ENCODE measurements at places on chromosomes 2 and 18.

- DNase-seq: no peak
Observed at GRCh38 chr2:10283106-10284062, 19.3 kb upstream of the HPCAL1 start.

DNA sequence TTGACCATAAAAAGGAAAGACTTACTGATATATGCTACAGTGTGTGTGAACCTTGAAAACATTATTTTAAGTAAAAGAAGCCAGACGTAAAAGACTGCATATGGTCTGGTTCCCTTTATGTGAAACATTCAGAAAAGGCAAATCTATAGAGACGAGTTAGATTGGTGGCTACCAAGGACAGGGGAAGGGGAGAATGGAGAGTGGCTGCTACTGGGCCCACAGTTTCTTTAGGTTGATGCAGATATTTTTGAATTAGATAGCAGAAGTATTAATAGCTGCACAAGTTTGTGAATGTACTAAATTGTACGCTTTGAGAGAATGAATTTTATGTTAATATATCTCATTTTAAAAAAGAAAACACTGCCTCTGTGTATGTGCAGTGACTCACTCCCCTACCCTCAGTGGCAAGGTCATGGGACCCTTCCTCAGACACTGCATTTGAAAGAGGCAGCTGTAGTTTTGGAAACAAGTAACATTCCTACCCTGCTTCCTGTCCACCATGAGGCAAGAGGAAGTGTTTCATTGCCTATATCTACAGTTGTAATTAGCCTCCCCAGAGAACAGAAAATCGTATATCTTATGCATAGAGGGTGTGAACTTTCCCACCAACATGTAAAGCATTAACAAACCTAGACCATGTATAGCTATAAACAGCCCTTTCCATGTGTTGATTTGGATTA lies 29.8 kb upstream of the ARMC9 start:
- no peak for DNase-seq

DNA sequence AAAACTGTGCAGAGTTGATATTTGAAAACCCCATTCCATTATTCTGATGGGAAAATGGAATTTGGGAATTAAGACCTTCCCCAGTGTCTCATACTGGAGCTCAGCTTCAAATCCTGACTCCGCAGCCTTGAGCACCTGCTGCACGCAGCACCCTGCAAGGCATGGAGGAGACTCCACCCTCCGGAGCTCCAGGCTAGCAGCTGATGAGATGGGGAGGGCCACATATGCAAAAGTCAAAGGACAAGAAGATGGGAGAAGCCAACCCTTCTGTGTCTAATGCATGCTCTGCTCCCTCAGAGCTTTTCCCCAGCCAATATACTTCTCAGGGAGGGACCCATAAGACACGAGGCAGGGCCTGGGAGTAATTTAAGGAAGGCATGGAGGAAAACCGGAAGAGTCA lies 34.7 kb upstream of the TRIB2 start:
- no peak for DNase-seq

GRCh38 chr2:151730262-151730975 lies 3.9 kb downstream of the NEB start:
- DNase-seq: no peak

DNA sequence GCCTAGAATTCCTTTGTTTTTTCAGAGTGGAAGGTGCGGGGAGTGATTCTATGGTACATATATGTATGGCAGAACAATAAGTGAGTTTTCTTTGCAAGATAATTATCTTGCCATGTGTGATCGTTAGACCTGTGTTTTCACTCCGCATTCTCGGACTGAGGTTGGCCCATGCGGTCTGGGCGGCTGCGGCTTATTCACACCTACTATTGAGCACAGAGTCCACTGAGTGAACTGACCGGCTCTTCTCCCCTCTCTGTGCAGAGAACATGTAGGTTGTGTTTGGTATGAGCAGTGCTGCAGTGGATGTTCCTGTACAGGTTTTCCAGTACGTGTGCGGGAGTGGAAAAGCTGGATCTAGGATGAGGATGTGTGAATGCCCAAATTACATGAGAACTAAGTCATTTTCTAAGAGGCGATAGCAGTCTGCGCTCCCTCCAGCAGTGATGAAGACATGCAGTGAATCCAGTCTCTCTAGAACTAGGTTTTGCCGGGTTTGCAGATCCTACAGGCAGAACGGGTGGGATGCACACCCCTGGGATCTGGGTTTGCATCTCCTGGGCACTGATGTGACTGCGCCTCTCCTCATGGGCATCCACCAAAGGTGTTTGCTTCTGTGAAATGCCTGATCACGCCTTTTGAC lies 27.1 kb downstream of the MTERF4 start:
- DNase-seq: no peak

GRCh38 chr2:29632018-29632417 lies 289.4 kb downstream of the ALK start:
- DNase-seq: no peak

DNA sequence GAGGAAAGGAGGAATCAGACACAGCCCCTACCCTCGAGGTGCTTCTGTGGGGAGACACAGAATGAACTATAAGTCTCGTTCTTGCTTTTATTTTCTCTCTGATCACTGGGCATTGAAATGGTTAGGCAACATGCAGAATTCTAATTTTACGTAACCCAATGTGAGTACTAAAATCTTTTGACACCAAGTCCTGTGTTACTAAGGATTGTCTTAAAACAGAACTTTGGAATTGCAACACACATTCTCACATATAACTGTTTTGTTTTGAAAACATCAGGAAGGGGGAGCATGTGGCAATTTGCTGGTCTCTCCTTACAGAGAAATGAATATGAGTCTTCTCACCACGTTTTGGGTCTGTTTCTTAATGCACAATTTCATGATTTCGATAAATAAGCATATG lies 23.6 kb upstream of the SULT1C4 start:
- no peak for DNase-seq

DNA sequence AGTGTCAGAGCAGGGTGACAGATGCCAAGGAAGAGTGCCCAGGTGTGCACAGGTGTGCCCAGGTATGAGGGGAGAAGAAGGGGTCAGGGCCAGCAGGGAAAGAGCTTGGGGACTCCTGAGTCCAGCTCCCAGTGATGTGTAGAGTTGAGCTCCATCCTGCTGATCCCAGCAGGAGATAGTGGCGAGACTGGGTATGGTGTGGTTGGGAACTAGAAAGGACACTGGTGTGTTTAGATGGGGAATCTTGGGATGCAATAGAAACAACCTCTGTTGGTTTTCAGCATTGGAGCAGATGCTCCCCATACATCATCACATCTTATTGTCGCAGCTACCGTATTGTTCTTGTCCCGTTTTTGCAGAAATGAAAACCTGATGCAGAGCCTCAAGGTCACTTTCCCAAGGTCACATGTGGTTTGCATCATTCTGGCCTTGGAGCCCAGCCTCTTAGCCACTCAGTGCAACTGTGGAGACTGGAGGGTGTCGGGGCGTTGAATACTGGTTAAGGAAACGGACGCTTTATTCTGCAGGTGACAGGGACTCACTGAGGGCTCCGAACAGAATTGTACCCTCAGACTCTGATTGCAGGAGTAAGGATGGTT lies 166.7 kb downstream of the AGAP1 start:
- DNase-seq: no peak

GRCh38 chr18:40048253-40048652 lies 1906.8 kb upstream of the PIK3C3 start:
- no peak for DNase-seq

- DNase-seq: no peak
Observed at GRCh38 chr2:88517759-88518201, 65.3 kb upstream of the FOXI3 start.

GRCh38 chr2:129831018-129831417 lies 148.4 kb upstream of the RAB6C start:
- DNase-seq: no peak

DNA sequence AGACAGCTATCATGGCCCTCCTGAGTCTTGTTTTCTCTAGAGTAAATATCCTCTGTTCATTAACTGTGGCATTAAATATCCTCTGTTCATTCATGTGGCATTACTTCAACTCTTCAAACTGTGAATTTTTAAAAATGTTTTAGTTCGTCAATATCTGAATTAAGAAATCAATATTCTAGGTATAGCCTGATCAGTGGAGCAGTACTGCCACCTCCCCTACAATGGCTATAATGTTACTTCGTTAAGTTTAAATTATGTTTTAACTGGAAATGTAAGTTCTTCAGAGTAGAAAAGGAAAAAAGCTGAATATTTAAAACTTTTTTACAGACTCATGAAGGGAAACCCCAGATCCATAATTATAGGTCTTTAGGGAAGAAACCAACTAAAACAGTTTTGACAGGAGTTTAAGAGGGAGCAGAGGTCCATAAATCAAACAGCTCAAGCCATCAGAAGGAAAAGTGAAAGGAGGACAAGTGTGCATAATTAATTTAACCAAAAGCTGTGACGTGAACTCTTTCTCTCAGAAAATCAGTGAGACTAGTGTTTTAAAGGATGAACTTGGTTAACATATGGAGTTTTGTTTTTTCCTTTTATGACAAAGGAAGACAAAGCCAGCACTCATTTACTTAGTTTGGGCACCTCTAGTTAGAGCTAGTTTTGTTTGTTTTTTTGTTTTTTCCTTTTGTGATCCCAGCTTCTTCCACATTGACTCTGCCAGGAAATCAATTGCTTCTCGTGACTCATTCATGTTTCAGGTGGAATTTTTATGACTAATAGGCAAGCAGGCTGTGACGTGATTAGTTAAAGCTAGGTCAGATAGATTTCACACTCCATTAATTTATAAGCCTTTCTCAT lies 44.9 kb downstream of the RBBP8 start:
- DNase-seq: no peak

DNA sequence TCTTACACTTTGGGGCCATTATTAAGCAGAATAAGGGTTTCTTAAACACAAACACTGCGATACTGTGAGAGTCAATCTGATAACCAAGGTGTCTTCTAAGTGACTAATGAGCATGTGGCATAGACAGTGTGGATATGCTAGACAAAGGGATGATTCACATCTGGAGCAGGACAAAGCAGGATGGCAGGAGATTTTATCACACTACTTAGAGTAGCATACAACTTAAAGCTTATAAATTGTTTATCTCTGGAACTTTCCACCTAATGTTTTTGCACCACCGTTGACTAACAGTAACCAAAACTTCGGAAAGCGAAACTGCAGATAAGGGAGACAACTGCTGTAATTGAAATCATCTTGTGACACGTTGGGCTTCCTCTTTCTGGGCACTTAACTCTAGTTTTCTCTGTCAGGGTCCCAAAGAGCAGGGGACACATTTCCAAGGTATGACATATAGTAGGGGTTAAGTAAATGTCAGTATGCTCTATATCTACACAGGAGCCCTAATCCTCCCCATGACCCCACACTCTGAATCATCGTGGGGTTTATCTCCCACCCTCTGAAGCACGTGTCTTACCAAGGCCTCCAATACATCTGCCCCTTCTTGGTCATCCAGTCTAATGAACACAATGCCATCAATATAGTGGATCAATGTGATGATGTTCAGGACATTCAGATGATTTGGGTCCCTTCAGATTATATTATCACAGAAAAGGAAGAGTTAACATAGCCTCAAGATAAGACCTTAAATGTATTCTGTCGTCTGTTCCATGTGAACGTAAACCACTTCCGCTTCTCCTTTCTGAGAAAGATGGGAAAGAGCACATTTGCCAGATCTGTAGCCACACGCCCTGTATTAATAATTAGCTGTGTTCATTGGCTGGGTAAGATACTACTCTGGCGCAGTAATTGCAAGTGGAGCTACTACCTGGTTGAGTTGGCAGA lies 78.7 kb downstream of the FTCDNL1 start:
- DNase-seq: no peak

- DNase-seq: no peak
Observed at GRCh38 chr18:67363694-67364093, 152.8 kb downstream of the DSEL start.

DNA sequence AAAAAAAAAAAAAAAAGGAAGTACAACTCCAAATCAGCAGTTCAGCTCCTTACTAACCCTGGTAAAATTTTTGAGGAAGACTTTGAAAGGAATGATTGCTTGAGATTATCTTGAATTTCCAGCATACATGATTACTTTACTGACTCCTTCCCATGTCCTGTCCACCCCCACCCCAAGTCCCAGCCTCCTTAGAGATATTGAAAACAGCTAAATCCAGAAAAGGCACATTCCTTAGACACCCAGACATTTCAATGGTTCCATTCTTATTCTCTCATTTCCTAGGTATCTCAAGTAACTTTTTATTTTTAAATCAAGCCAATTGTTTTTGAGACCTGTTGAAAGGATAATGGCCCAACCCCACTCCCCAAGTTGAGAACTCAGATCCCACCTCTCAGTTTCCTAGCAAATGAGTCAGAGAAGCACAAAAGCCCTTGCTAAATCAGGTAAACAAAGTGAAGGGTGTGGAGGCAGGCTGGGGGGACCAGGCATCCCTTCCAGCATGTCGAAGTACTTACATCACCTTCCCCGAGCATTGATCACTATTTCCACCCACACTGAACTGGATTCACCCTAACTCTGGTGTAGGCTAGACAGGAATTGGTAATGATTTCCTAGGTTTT lies 95.4 kb upstream of the FZD7 start:
- DNase-seq: no peak

DNA sequence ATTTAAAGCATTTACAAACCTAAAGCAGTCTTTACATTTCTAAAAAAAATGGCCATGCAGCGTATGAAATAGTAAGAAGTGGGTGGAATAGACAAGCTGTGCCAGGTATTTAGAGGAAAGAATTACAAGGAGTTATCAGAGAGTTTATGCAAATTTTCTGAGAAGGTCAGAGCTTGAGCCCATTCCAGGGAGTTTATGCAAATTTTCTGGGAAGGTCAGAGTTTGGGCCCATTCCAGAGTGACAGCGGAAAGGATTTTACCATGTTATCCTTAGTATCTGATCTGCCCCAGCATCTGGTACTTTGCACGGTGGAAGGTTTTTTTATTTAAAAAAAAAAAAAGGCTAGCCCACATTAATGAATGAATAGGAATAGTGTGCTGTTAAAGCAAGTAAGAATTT lies 1.4 kb upstream of the DOK6 start:
- DNase-seq: no peak

- peak; percentile 46 for DNase-seq
Observed at GRCh38 chr2:218398437-218399390, 954 bp upstream of the CTDSP1 start.

- no peak for DNase-seq
Observed at GRCh38 chr2:223050188-223050587, 1.8 kb upstream of the KCNE4 start.

- no peak for DNase-seq
Observed at GRCh38 chr18:10659000-10659399, 133.2 kb downstream of the NAPG start.

GRCh38 chr2:46942143-46942526 lies 26.5 kb upstream of the MCFD2 start:
- peak; percentile 60 for DNase-seq

Data from stimulated activated CD4-positive, alpha-beta T cell treated with anti-CD3 and anti-CD28 coated beads, Interleukin-1b, Interleukin-23, amount 100 ng/mL, for 4 hours (primary cell).